ENCODE measurements at places on chromosomes 1 and 21.

- DNase-seq: no peak
Measured at GRCh38 chr1:37574834-37575480, 18.2 kb downstream of the DNALI1 start.

DNA sequence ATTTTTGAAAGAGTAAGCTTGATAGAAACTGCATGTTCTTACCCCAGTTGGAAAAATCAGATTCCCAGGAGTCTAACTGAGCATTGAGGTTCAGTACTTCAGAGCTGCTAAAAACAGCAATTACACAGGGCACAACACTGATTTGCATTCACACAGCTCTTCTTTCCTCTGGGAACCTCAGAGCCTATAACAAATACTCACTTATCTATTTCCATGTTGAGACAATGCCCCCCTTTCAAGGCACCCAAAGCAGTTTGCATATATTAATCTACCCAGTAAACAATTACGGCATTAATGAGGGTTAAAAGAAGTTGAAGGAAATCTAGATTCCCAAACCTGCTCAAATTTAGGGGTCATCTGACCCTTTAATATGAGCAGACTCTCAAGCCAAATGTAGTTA is 126.9 kb upstream of the SLC35F3 start:
- no peak for DNase-seq

GRCh38 chr1:7704214-7705047 is 66.7 kb upstream of the VAMP3 start:
- no peak for DNase-seq

DNA sequence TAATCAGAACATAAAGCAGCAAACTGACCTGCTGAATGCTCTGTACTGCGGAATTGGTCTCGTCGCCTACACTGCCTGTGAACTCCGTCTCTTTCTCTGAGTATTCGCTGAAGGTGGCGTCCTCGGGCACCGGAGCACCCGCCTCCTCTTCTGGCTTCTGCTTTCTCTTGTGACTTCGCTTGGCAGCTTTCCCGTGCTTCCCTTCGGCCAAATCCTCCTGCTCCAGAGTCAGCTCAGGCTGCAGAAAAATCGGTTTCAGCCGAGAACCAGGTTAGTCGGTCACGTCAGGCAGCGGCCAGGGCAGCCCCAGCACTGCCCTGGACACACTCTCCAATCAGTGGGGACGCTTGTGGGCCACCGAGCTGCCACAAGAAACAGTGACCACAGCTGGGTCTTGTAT is 35.8 kb upstream of the RIPK4 start:
- DNase-seq: no peak

GRCh38 chr1:229884765-229885164 is 182.3 kb upstream of the GALNT2 start:
- DNase-seq: no peak

DNA sequence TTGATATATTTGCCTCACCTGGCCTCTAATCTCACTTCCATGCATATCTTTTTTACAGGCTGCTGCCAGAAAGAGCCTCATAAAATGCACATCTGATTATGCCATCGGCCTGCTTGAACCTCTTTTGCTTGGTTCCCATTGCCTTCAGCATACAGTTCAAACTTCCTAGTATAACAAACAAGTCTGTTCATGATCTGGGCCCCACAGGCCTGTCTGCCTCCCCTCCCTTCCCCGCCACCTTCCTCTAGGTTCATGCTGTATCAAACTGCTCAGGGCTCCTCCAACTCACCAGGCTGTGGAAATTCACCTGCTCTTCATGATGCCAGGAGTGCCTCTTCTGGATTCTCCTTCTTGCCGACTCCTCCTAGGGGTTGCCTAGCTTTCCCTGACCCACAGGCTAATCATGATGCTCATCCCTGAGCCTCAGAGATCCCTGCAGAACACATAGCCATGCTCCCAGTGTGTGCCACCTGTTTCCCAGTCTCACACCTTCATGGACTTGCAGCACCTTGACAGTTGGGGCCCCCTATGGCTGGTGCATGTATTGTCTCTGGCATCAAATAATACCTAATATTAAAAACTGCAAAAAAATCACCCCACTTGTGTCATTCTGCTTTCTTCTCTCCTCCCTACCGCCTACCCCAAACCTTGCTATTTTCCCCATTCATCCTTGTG is 33.7 kb upstream of the CD2 start:
- DNase-seq: no peak

DNA sequence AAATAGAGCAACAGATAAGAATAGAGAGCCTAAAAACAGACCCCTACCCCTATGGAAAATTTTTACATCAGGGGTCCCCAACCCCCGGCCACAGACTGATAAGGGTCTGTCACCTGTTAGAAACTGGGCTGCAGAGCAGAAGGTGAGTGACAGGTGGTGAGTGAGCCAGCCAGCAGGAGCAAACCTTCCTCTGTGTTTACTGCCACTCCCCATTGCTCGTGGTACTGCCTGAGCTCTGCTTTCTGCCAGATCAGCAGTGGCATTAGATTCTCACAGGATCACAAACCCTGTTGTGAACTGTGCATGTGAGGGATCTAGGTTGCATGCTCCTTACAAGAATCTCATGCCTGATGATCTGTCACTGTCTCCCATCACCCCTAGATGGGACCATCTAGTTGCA is 174.1 kb downstream of the FOXD2 start:
- DNase-seq: no peak

DNA sequence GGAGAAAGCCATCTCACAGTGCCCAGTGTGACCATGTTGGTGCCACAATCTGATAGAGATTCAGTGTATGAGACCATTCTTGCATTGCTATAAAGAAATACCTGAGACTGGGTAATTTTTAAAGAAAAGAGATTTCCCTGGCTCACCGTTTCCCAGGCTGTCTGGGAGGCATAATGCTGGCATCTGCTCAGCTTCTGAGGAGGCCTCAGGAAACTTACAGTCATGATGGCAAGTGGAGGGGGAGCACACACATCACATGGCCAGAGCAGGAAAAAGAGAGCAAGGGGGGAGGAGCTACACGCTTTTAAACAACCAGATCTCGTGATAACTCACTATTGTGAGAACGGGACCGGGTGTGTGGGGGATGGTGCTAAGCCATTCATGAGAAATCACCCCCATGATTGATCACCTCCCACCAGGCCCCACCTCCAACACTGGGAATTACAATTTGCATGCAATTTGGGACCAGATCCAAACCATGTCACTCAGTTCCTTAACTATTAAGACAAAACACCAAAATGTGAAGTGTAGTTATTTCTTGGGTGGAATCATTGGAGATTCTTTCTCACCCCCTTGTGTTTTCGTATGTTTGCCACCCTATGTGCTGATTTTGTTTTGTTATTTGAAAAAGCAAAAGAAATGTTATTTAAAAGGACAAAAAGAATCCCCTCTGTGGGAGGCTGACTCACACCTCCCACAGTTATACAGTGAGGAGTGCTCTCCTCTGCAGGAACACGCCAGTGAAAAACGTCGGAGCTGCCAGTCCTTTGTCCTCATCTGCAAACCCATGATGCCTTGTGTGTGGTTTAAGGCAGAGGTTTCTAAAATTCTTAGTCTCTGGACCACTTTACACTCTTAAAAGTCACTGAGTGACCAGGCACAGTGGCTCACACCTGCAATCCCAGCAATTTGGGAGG is 46.9 kb upstream of the IFNLR1 start:
- no peak for DNase-seq

GRCh38 chr1:55575571-55576279 is 360.6 kb upstream of the USP24 start:
- no peak for DNase-seq

GRCh38 chr21:45611296-45611695 is 32.2 kb upstream of the PCBP3 start:
- DNase-seq: no peak

GRCh38 chr21:29748391-29749167 is 191.2 kb downstream of the GRIK1 start:
- DNase-seq: no peak

DNA sequence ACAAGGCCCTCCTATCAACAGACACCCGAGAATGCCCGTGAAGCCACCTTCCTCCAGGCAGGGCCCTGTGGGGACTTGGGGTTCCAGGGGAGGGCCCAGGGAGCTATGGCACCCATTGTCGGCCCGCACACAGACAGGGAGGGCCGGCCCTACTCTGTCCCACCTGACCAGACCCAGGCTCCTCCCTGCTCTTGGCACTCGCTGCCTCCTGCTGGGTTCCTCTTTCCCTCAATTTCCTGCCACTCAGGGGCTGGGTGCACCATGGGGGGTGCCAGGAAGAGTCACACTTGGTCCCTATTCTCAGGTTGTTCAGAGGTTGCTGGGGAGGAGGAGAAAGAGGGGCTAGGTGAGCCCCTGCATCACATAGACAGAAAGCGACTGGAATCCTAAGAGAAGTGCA is 8.0 kb upstream of the OXCT2 start:
- DNase-seq: no peak

DNA sequence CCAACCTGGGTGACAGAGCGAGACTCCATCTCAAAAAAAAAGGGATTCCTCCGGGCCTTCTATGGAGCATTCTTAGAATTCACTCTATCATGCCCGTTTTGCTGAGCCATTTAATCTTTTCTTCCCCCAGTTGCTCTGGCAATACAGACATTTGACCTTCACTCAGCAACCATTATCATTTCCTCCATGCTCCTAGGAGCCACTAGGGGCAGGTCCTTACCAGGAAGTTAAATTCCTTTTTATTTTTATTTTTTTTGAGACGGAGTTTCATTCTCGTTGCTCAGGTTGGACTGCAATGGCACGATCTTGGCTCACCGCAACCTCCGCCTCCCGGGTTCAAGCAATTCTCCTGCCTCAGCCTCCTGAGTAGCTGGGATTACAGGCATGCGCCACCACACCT is 9.7 kb upstream of the CGN start:
- no peak for DNase-seq

GRCh38 chr1:57707631-57708030 is 283.8 kb upstream of the DAB1 start:
- DNase-seq: no peak

- DNase-seq: no peak
Measured at GRCh38 chr1:241532162-241532531, at the start of gene KMO. Gene KMO (plus strand): TSS chr1:241532378. CDS start chr1:241532445, 67 bp downstream.

DNA sequence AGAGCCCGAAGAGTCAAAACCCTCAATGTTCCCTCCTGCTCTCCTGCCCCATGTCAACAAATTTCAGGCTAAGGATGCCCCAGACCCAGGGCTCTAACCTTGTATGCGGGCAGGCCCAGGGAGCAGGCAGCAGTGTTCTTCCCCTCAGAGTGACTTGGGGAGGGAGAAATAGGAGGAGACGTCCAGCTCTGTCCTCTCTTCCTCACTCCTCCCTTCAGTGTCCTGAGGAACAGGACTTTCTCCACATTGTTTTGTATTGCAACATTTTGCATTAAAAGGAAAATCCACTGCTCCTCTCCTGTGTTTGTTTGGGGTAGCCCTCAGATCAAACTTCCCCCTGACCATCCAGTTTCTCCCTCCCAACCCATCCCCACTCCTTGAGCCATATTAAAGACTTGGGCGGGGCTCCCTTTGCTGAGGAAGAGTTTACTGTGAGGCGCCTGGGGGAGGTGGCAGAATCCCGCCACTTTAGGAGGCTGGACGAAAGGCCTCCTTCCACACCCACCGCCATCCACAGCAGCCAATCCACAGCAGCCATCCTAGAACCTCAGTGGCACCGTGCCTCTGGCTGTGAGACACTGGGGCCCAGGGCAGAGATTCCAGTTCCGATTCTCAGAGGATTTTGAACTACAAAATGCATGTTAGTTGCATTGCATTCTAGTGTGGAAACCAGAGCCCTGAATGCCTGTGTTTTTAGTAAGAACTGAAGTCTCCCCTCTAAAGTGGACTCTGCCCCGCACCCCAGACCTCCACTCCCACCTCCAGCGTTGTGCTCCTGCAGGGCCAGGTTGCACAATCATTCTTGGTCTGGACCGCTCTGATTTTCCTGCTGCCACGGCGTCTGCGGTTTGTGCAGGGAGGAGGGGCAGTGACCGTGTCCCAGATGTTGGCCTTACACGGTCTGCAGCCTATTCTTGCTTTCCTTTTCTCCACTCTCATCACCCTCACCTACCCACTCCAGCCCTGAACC is 3.0 kb downstream of the OLFML3 start:
- no peak for DNase-seq

GRCh38 chr1:67133177-67133576 is 1.6 kb downstream of the C1orf141 start:
- no peak for DNase-seq

DNA sequence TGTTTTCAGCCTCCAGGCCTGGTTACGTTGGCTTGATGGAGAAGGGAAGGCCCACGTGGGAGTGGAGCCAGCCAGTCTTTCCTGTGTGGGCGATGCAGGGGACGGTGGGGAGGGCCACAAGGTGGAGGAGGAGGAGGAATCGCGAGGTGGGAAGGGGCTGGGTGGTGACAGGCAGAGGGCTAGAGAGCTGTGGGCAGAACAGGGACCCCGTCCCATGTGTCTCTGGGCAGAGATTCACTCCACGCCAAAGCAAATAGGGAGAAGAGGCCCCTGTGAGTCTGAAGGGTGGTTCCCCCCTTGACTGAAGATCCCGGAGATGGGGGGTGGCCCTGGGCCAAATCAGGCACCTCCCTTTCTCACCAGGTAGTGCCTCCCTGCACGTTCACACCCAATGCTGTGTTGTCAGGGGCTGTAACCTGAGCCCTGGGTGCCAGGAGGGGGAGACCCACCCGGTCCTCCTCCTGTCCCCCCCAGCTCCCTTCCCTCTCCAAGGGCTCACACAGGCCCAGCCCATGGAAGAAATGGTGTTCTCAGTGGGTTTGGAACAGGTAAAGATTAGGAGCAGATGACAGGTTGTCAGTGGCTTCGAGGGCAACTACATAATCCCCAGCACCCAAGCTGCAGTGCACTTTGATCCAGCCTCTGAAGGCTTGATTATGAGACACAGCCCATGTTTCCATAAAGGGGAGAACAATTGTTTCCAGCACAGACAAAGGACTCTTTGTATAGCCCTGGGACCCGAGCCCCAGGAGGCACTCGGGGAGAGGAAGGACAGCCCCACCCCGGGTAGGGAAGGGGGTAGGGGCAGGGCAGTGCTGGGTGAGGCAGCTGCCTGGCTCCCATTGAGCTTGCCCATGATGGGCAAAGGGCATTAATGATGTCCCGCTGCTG is 37.7 kb upstream of the GPR37L1 start:
- no peak for DNase-seq

DNA sequence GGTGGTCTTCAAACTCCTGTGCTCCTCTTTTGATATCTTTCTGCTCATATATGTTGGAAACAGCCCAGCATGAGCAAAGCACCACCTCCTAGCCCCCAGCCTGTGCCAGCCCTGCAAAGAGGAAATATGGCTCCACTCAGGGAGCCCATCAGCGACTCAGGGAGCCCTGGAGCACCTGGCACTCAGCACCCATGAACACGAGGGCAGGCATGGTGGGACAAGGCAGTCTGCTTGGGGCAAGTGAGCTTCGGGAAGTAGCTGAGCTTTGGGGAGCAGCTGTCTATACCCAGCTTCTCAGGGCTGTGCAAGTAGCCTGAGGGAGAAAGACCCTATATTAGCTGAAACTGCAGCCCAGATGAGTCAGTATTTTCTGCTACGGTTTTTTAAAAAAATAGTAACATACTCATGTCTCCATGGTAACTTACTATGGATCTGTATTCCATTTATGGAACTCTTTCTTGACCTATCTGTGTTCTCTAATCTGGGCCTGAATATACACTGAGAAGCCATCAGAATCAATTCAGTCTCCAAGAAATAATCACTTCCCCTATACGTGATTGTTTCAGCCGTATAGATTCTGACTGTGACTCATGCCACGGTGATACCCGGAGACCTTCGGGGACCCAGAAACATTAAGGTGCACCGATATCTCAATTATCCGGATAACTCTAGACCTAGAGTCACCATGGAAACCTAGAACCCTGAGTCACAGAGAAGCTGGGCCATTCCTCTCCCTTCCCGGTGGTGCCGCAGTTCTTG is 1.5 kb upstream of the ETS2 start:
- DNase-seq: no peak

GRCh38 chr1:88080875-88081274 is 603.2 kb upstream of the PKN2 start:
- no peak for DNase-seq

- no peak for DNase-seq
Measured at GRCh38 chr1:243315455-243315854, 59.6 kb downstream of the SDCCAG8 start.
